NCI-H2029 treated with DMSO at 0.1 percent for 48 hours (cell line): ENCODE measurements at places on chromosomes 13 and 19.
A peak's percentile ranks its signal among the peaks of the same experiment; 100 is the strongest.

- no peak for DNase-seq
Observed at GRCh38 chr13:22589880-22590279, 590.9 kb upstream of the SGCG start.

DNA sequence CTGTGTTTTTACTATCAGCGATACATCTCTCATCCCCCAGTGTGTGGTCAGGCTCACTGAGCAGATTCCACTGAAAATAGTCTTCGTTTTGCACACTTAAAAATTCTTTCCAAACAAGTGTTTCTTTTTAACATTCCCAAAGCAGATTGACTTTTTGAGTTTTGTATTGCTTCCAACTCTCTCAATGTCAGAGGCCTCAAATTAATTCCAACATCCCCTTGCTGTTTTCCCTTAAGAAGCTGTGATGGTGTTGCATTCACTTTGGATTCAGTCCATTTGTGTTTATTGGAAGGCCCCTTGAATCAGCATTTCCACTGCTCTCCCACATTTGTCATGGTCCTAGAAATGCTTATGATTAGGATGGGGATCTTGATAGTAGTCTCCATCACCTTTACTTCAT is 228.7 kb downstream of the KCNRG start:
- DNase-seq: no peak

DNA sequence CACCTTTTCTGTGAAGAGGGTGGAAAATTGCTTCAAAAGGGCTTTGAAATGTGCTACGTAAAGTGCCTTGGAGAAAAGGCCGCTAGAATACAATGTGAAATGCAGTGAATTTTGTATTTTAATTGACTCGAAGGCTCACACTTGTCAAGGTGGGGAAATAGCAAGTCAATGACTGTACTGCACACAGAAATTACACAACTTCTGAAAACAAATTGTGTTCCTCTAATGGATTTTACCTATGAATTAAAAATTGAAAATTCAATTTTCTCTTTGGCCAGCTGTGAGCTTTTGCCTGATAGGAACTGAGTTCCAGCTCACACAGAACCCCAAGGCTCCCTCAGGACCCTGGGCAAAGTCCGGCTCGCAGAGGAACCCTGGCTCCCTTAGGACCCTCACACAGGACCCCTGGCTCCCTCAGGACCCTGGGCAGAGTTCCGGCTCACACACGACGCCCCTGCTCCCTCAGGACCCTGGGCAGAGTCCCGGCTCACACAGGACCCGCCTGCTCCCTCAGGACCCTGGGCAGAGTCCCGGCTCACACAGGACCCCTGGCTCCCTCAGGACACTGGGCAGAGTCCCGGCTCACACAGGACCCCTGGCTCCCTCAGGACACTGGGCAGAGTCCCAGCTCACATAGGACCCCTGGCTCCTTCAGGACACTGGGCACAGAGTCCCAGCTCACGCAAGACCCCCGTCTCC is 324.9 kb downstream of the UQCRFS1 start:
- no peak for DNase-seq

DNA sequence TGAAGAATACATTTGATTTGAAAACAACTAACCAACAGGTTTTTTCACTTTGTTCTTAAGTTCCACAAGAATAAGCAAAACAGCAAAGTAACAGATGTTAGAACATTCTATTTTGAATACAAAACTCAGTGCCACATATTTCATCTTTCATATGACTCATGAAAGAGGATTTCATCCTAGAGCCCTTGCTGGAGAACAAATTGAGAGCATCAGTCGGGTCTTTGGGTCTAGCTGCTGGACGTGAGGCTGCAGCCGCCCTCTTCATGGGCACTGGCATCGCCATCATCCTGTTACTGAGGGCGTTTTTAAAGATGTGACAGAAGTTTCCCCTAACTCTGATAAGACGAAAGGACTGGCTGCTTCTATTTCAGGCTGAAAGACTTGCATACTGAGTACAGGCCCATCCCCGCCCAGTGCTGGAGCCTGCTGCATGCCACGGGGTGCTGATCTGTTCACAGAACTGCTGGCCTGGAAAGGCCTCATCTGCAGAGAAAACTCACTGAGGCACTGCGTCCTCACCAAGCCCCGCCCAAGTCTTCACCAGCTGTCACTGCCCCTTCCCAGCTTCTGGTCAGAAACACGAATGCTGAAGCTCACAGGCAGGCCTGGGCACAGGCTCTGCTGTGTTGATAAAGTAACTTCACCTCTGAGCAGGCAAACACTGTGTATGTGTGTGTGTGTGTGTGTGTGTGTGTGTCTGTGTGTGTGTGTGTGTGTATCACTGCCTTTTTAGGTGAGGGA is 101.4 kb downstream of the TUBGCP3 start:
- no peak for DNase-seq

GRCh38 chr19:41501854-41502253 is 58.9 kb downstream of the ERICH4 start:
- DNase-seq: no peak

DNA sequence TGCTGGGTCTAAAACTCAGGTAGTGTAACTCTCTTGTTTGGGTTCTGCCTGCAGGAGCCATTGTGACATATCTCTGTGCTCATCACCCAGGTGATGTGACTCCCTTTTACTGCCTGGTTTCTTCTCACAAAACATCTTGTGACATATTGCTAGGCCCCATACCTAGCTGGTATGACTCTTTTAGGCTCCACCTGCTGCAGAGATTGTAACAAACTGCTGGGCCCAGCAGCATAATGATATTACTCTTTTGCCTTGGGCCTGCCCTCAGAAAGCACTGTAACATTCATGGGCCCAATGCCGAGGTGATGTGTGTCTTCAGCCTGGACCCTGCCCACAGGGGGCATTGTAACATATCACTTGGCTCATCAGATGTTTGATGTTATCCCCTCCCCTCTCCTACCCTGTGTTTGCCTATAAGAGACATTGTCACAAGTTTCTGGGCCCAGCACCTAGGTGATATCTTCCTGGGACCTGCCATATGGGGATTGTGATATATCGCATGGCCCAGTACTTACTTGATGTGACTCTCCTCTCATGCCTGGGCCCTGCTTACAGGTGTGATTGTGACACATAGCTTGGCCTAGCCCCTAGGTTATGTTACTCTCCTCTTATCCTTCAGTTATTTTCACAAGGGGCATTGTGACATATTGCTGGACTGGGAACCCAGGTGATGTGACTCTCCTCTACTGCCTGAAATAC is 18.0 kb upstream of the ZNF681 start:
- no peak for DNase-seq

GRCh38 chr13:29537736-29538651 is 57.5 kb downstream of the SLC7A1 start:
- no peak for DNase-seq

DNA sequence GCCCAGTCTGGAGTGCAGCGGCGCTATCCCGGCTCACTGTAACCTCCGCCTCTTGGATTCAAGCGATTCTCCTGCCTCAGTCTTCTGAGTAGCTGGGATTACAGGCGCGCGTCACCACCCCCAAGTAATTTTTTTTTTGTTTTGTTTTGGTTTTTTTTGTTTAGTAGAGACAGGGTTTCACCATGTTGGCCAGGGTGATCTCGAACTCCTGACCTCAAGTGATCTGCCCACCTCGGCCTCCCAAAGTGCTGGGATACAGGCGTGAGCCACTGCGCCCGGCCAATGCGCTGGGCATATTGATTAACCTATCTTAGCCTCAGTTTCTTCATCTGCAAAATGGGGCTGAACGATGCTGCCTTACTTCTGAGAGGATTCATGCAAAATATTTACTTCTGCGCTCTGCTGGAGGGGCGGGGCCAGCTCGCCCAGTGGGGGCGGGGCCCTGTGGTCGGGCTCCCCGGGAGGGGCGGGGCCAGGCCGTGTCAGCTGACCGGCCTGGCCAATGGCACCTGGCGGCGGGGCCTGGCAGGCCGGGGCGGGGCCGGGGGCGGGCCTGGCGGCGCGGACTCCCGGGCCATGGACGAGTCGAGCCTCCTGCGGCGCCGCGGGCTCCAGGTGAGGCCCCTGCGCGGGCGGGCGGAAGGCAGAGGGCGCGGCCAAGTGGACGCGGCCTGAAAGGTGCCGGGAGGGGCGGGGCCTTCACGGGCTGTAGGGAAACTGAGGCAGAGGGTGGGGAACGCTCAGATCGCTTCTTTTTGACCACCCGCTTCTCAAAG is at the start of gene MAST3:
Gene MAST3 (plus strand): TSS at position 562 of the 776 bp plus-strand sequence. CDS start 15 bp downstream, at position 577.
- peak; percentile 51 for DNase-seq

DNA sequence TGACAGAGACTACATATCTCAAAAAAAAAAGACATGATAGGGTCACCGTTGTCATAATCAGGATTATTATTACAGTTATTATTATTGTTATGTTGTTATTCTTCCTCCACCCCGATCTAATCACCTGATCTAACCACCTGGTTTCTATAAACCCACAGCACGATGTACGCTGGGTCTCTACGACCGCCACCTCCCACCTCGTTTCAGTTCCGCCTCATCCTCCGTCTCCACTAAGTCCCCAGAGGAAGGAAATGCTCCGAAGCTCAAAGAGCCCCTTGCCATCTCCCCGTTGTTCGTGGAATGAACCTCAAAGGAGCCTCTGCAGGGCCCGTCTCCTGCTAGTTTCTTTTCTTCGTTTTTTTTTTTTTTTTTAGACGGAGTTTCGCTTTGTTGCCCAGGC is 15.9 kb upstream of the MEIS3 start:
- no peak for DNase-seq

- DNase-seq: no peak
Observed at GRCh38 chr13:62014299-62014698, 598.6 kb upstream of the PCDH20 start.

- peak; percentile 66 for DNase-seq
Observed at GRCh38 chr13:73765651-73766384, 368.4 kb downstream of the KLF12 start.

DNA sequence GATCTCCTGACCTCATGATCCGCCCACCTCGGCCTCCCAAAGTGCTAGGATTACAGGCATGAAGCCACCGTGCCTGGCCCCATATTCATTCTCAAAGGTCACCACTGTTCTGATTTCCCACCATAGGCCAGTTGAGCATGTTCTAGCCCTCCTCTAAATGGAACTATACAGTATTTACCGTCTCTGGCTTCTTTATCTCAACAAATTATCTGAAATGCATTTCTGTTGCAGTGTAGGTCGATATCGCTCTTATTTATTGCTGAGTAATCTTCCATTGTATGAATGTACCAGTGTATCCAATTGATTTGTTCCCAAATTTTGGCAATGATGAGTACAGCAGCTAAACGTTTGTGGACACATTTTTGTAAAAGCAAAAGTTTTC is 15.4 kb downstream of the SLC1A5 start:
- DNase-seq: no peak

- no peak for DNase-seq
Observed at GRCh38 chr19:6677883-6678689, 8.1 kb upstream of the TNFSF14 start.

- no peak for DNase-seq
Observed at GRCh38 chr13:48315969-48316650, 12.6 kb downstream of the RB1 start.

GRCh38 chr19:49216071-49216470 is 58.5 kb downstream of the TRPM4 start:
- DNase-seq: no peak

- no peak for DNase-seq
Observed at GRCh38 chr13:25908366-25908765, 143.4 kb downstream of the SHISA2 start.

- no peak for DNase-seq
Observed at GRCh38 chr13:76213423-76213904, 577.3 kb downstream of the LMO7 start.

DNA sequence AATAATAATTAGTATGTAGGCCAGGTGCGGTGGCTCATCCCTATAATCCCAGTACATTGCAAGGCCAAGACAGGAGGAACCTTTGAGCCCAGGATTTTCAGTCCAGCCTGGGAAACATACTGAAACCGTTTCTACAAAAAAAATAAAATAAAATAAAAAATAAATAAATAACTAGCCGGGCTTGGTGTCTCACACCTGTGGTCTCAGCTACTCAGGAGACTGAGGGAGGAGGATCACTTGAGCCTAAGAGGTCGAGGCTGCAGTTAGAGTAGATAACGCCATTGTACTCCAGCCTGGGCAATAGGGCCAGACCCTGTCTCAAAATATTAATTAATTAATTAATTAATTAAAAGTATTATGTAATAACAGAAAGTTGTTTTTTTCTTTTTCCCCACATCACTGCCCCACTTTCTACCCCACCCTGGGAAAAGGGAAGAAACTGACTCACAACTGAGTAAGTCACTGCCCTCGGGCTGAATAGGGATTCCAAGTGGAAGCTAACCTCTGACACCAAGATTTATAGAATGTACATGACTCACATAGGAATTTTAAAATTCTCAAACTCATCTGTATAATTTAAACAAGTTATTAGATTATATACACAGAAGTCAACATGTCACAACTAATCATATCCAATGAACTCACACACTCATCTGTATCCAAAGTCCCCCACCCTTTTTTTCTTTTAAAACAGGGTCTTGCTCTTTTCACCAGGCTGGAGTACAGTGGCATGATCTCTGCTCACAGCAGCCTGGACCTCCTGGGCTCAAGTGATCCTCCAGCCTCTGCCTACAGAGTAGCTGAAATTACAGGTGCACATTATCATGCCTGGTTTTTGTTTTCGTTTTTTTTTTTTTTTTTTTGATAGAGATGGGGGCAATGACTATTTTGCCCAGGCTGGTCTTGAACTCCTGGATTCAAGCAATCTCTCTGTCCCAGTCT is 12.5 kb downstream of the ZNF611 start:
- no peak for DNase-seq

DNA sequence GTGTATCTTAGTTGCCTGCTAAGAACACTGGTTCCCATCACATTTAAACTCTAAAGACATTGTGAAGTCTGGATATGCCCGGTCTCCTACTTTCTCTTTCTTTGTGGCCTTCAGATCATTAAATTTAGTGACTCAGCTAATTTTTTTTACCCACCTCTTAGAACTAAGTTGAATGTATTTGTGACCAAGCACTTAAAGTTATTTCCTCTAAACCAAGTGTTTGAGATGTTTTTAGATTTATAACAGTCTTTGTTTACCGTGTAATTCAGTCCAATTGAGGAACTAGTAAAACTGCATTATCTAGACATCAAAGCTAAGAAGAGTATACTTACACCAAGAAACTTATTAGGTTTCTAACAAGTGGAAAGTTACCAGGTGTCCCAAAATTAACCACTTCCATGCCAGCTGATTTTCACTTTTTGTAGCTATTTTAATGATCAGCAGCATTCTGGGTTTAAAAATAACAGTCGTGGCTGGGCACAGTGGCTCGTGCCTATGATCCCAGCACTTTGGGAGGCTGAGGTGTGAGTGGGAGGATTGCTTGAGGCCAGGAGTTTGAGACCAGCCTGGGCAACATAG is 53.1 kb downstream of the ARHGAP35 start:
- DNase-seq: no peak

DNA sequence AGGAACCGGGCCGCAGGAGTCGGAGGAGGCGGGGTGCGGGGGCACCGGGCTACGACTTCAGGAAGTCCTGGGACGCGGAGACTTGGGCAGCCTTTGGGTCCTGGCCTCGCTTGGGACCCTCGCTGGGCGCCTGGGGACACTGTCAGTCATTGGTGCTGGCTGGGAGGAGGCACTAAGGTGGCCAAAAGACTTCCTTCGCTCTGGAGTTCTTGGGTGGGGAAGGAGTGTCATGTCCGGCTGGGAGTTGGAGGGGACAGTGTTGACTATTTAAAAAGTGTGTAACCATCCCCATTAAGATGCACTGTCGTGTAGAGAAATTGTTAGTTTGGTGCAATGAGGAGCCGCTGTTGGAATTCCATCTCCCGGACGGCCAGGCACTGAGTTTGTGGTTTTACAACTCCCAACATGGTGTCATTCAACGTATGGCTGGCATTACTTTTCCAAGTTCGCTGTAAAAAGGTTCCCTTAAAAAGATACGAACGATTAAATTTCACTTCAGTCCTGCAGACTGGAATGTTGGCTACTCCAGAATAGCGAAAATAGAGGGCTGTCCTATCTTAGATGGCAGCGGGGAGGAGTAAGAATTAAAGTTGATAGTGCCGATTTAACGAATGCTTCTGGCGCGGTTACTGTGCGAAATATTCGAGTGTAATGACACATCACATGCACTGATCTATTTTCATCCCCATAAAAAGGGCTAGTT is 776 bp downstream of the DNAJC3 start:
- no peak for DNase-seq
